ENCODE measurements at places on chromosomes 4 and X. TPM values are rescaled to one million over a fixed set of nuclear protein-coding genes. Genes with fewer than 3 reads are reported as not detected.

- DNase-seq = no peak
These were observed 104.1 kb upstream of the MCF2 start for GRCh38 chrX:139811942-139812629.

DNA sequence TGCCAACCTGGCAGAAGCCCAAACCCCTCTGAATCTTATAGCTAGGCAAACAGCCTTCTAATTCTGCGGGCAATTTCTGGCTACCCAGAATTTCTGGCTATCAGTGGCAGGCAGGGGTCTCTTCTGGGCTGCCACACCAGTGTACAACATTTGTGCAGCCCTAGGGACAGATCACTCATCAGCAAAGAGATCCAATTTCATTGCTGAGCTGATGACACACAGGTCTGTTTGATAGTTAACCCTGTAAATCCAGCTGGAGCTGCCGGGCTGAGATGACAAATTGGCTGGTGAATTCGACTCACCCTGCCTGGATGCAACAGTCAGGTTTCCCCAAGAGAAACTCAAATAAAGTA lies 2.4 kb downstream of the MID1 start:
- DNase-seq = no peak

Gene ENPEP
- total RNA-seq = 1.4 TPM

Gene SPANXB1
- total RNA-seq = not detected
